Stimulated activated CD4-positive, alpha-beta T cell treated with anti-CD3 and anti-CD28 coated beads, Interleukin-2, amount 100 ng/mL, for 4 hours (primary cell): ENCODE measurements at places on chromosomes 13 and 19.

- DNase-seq = no peak
Measured at GRCh38 chr13:94921181-94921580, 208.8 kb upstream of the SOX21 start.

- no peak for DNase-seq
Measured at GRCh38 chr19:18670312-18670711, 13.2 kb upstream of the CRTC1 start.

- no peak for DNase-seq
Measured at GRCh38 chr13:51707461-51707860, 96.5 kb downstream of the DHRS12 start.

GRCh38 chr13:33280279-33280905 is 5.2 kb downstream of the STARD13 start:
- no peak for DNase-seq

DNA sequence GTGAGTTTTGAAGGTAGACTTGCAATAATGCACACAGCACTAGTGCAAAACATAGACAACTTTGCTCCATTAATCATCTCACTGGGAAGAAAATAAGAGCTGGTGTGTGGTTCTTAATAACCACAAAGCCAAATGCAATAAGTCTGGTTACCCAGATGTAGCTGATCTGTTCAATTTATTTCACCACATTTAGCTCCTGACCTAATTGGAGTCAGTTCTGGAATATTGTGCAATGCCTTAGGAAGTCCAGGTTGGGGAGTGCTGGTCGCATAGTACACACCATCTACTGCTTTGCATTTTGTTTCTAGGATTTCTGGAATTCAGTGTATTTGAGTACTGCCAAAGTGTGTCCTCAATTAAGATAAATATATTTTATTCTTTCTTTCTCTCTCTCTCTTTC is 483.3 kb upstream of the SPRY2 start:
- no peak for DNase-seq

DNA sequence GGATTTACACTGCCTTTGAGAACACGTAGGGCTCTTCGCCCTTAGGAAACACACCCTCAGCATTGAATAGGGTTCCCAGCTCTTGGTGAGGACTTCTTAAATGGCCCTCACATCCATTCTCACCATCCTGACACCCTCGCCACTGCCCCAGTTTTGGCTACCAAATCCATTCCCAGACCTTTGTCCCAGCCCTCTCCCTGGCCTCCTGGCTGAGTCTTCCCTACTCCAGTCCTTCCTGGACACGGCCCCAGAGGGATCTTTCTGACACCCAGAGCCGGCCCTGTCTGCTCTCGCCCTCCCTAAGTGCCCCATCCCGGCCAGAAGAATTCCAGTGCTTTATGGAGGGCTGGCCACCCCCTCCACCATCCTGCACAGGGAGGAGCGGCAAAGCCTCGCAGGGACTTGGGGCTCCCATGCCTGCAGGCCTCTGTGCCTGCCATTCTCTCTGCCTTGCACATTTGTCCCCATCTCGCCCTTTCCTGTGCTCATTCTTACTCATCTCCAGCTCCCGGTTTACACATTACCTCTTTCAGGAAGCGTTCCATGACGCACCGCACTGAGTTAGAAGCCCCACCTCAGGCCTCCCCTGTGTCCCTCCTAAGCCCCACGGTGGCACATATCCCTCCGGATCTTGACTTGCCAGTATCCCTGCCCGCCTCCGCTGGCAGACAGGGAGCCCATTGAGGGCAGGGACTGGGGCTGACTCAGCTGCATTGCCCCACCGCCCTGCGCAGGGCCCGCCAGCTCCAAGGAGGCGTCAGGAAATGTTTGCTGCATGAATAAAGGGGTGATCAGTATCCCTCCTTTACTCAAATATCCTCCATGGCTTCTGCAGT is 11.0 kb upstream of the KLK14 start:
- DNase-seq = no peak

- DNase-seq = no peak
Measured at GRCh38 chr19:45351401-45351952, 10.9 kb downstream of the KLC3 start.

- no peak for DNase-seq
Measured at GRCh38 chr13:101417043-101417406, 717 bp upstream of the NALCN start.

GRCh38 chr19:34298891-34299520 is 44.7 kb downstream of the GARRE1 start:
- no peak for DNase-seq

- DNase-seq = no peak
Measured at GRCh38 chr19:47786566-47786965, 8.1 kb downstream of the SELENOW start.

DNA sequence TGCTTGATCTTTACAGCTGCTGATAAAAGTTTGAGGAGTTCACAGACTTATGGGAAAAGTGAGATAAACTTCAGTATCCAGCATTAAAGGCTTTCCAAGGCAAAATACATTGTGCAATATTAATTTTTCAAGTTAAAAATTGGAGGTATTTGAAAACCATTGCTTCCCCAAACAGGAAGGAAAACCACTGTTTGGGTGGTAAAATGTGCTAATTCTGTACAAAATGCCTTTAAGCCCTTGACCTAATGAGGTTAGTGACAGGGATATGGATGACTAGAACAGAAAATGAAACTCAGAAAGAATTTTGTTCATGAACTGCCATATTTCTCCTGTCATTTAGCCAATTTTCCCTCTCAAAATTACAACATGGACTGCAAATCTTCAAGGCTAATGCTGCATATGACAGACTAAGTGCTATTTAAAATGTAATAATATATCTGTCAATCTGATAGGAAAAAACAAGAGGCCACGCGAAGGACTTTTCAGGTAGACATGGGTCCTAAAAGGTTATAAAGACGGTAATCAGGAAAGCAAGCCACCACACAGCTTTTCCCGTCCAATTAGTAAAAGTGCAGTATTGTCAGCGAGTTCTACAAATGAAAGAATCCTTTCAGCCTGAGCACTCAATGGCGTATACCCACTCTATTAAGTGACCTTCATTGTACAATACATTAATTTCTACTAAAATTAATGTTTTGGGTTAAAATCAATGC is 212.8 kb downstream of the ENOX1 start:
- no peak for DNase-seq

DNA sequence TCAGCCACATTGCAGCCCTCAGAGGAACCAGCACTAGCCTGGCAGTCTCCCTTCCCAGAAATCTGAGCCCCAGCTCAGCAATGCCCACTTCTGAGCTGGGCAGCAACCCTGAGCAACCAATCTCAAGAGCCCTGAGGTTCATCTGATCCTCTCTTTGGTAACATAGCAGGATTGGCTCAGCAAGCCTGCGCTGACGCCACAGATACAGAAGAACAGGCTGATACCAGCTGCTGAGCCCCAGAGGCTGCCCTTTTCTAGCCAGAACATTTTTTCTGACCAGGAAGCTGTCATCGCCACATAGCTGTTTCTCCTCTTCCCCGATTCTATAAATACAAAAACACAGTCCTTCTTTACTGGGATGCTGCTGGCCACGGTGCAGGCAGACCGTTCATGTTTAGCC is 59.8 kb downstream of the TRPM4 start:
- DNase-seq = no peak

DNA sequence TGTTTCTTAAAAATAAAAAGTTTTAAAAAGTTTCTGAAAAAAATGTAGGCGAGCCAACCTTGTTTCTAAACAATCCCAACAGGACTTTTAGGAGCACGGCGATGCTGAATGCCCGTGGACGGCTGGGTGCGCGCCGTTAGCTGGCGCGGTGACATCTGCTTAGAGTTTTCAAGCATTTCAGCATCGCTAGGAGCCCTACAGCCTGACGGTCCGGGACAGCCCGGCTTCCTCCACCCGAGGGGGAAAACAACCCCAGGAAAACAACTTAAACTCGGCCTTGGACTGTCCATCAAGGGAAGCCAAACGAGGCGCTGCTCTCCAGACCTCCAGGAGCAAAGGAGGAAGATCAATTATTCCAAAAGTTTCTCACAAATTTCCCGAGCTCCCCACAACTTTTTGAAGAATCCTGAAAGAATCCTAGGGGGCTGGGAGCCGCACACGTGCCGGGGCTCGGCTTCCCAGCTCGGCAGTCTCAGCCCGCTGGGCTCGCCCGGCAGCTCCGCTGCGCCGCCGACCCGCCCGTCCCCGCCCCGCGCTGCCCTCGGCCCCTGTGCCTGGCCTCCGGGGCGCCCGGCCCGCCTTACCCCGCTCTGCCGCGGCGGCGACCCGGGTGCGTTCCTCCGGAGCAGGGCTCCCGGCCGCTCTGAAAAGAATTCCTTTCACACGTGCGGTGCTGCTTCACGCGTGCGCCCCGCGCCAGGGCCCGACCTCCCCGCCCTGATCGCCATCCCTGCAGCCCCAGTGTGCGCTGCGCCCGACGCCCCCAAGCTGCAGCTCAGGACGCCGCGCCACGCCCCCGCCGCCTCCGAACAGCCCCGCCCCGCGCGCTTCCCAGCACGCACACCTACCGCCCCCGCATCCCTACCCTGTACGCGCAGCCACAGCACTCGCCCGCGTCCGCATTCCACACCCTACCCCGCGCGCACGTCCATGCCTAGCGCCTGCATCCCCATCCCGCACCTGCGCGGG is at the start of gene GJA3:
GJA3 (minus strand) TSS at position 747 of the 969 bp plus-strand sequence. CDS start 17,764 bp downstream, outside the sequence.
- peak; percentile 69 for DNase-seq

GRCh38 chr19:46713781-46714443 is 3.0 kb downstream of the PRKD2 start:
- peak; percentile 70 for DNase-seq

GRCh38 chr13:102234618-102235017 is 167.2 kb downstream of the FGF14 start:
- DNase-seq = no peak

- no peak for DNase-seq
Measured at GRCh38 chr13:91817250-91817649, 418.8 kb downstream of the GPC5 start.

DNA sequence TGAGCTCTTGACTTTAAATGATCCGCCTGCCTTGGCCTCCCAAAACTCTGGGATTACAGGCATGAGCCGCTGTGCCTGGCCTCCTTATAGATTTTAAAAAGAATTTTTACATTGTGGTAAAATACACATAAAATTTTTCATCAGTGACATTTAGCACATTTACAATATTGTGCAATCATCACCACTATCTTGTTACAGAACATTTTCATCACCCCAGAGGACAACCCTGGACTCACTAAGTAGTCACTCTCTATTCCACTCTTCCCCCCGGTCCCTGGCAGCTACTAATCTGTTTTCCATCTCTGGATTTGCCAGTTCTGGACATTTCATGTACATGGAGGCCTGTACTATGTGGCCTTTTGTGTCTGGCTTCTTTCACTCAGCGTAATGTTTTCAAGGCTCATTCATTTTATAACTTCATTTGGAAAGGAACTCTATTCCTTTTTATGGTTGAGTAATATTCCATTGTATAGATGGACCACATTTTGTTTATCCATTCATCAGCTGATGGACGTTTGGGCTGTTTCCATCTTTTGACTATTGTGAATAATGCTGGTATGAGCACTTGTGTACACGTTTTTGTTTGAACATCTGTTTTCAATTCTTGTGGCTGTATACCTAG is 19.9 kb downstream of the MEGF8 start:
- DNase-seq = no peak

GRCh38 chr13:49185264-49185663 is 34.9 kb upstream of the MLNR start:
- no peak for DNase-seq

- no peak for DNase-seq
Measured at GRCh38 chr19:7932276-7932929, 6.5 kb upstream of the CTXN1 start.

- no peak for DNase-seq
Measured at GRCh38 chr19:17246681-17247425, 1.1 kb upstream of the NR2F6 start.

- no peak for DNase-seq
Measured at GRCh38 chr13:100115693-100116254, 26.9 kb downstream of the PCCA start.

- DNase-seq = no peak
Measured at GRCh38 chr13:74597526-74597925, 463.3 kb upstream of the KLF12 start.

DNA sequence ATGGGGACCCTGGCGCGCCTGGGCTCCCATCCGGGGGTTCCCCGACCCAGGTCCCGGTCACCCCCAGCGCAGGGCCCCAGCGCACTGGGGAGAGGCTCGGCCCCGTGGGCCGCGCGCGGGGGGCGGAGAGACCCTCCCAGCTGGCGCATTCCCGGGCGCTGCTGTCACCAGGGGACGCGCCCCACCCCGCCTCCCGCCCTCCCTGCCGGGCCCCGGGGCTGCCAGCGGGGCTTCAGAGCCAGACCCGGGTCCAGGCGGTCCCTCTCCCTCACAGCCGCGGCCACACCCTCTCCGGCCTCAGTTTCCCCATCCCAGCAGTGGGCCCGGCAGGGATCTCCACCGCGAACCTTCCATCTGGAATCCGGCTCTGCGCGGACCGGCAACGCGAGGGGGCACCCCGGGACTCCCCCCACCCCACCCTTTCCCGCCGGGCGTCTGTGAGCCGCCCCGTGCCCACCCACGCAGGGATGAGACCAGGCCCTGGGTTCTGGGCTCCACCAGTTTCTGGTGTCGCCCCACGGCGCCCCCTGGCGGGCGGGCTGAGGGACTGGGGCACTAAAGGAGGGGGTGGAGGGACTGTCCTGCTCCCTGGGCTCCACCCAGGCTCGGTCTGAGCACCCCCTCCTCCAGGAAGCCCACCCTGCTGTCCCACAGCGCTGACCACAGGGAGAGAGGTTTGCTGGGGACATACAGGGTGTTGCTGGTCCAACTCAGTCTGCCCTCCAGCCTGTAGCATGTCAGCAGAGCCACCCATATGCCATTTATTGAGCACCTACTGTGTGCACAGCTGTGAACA is 878 bp upstream of the ADAMTSL5 start:
- peak; percentile 62 for DNase-seq

DNA sequence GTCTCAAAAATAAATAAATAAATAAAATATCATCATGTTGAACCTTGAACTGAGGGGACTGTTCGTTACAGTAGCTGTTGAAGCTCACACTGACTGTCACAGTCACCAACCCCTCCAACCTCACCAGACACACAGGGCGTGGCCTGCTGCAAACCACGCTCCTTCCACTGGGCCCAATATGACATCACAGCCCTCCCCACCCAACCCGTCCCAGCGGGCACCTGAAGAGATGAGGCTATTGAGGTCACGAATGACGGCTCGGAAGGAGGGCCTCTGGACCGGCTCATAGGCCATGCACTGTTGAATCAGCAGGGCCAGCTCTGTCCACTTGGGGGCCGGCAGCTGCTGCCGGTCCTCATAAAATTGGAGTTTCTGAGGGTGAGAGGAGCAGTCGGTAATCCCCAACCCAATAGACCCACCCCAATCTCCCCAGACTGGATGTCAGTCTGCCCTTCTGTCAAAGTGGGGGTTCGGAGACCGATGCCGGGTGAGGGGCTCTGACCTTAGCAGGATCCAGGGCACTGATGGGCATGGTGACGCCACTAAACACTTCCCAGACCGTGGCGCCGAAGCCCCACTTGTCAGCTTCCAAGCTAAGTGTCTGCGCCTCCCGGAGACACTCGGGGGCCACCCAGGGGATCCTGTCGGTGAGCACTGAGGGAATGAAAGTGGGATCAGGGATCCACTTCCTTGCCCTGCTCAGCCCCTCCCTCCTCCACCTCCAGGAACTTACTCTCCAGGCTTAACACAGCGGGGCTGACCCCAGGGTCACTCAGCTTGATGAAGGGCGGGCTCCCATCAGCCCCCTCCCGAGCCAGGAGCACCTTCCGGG is 13.2 kb downstream of the JAK3 start:
- no peak for DNase-seq
